ENCODE measurements at places on chromosomes 12 and 14. TPM values are rescaled to one million over a fixed set of nuclear protein-coding genes. Genes with fewer than 3 reads are reported as not detected.

TAS2R13 gene
- 7.4 TPM for total RNA-seq

TAC3 gene
- total RNA-seq, result not detected

TMTC1 gene
- 12.8 TPM for total RNA-seq

DNA sequence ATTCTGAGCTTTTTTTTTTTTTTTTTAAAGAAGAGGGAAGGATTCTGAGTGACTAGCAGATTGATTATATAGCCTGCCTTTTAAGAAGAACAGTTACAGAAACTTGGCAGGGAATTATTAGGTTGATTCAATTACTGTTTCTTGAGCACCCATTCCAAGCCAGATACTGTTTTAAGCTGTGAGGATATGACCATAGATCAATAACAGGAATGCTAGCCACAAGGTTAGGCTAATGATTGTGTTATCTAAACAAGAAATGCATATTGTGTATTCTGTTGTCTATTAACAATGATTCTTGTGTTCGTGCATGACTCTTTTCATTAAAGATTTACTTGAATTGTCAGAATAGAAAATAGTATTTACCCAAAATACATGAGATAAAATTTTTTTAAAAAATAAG, 67.1 kb downstream of the PRORP start:
- no peak for DNase-seq

DNA sequence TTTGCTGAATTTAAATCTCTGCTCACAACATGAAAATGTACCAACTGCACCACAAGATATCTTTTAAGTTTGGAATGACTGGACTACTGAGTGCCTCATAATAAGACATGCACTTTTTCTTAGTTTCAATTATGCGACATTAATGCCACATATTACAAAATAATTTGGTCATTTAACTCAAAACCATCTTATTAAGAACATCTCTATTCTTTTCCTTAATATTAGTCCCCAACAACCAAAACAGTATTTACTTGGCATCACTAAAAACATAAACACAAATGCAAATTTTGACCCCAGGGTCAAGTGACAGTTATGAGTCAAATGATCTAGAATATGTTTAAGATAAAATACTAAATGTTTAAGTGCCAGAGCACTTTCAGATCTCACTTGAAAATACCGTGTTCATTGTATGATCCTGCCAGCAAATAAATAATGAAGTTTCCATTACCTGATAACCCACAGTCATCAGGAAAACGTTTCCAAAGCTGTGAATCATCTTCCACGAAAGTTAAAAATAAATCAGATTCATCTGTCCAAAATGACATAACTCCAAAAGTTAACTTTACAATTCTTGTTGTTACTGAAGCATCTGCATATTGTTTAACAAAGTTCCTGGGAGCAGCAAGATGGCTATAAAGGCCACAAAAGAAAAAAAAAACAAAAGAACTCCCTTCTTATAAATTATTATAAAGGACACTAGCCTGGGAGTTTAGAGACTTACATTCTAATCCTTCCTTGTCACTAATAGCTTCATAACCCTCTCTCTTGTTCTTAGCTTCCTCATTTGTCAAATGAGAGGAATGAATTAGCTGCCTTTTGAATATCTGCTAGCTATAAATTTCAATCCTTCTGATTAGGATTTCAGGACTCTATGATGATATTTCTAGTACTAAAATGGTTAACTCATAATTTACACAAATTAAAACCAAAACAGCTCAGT, 30.5 kb upstream of the AP4S1 start:
- DNase-seq, result peak; percentile 68

LYZ gene
- not detected for total RNA-seq

KRT78 gene
- not detected for total RNA-seq

KRT6C gene
- total RNA-seq, result not detected

ETV6 gene
- 6.1 TPM for total RNA-seq

DNA sequence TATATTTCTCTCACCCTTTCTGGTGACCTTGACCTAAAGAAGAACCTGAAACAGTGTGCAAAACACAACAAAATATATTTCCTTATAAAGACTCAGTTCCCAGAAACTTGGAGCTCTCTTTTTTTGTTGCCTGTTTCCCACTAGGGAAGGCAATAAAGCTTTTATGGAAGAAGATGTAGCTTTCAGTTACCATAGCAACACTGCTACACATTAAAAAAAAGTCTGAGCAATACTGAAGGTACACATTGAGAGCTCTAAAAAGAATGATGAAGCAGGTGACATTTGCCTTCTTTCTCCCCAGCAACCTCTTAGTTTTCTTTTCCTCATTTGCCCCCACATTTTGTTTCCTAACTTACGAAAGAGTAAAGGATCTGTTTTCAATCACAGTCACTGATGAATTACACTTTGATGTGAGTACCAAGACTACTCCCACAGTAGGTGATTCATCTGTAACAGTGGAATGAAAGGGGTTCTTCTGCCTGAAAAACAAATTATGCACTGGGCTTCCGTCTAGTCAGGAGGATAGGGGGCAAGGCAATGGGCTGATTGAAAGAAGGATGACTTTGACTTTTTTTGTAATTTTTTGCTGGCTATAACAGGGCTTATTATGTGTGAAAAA, 1.1 kb upstream of the CATSPERB start:
- peak; percentile 43 for DNase-seq

REP15 gene
- 3.5 TPM for total RNA-seq

- no peak for DNase-seq
These were observed 8.0 kb downstream of the KMT2D start for GRCh38 chr12:49052451-49053208.

- DNase-seq, result no peak
These were observed 123.0 kb downstream of the GLT1D1 start for GRCh38 chr12:128976120-128976738.

DNA sequence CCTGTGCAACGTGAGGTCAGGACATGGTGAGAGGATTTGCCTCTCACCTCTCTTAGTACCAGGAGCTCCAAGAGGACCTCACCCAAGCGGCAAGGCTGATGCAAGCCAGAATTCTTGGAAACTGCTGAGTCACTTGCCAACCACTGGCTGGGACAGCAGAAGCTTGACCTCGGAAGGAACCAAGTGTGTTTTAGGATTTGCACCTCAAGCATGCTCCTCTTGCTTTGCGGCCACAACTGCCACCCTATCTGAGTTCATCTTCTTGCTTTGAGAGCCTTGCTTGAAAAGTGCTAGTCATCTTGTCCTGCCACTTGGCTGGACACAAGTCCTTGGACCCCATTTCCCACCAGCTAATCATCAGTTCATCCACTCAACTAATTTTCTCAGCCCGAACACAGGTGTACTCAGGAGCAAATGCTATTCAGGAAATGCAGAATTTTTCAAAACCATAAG, 195.8 kb downstream of the SLC25A21 start:
- peak; percentile 43 for DNase-seq

KCNMB4 gene
- 2.0 TPM for total RNA-seq

NRL gene
- 4.1 TPM for total RNA-seq

- peak; percentile 0 for DNase-seq
These were observed 3.2 kb downstream of the OR4K2 start for GRCh38 chr14:19878029-19878642.

DNA sequence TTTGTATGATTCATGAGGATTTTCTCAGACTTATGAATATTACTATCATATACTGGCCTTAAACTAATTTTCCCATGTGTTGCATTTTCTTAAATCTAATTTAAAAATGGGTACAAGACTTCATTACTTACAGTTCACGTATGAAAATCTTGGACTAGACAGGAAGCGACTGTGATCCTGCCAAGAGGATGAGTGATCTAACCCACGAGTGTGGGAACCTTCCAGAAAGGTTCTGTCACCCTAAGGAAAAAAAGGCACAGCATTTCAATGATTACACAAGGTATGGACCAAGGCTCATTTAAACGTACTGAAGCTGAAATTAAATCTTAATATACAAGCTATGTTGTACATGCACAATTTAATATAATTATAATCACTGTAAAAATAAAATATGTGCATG, 293.5 kb upstream of the DIO2 start:
- no peak for DNase-seq

DNA sequence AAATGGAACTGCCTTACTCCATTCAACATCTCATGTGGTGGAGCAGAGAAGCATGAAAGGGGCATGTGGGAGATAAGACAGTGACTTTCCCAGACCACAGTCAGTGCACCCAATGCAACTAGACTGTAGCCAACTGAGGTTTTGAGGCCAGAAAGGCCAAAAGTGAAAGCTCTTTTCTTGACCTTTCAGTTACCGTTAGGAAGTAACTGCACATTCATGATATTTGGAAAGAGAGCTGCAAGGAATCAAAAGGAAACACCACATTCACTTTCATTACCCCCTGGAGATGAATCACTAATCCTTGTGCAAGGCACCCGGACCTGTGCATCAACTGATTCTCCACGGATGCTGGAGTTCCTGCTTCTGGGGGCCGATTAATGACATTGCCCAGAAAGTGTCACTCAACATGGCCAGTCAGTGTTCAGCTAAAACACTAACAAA, 72.9 kb upstream of the ELK3 start:
- DNase-seq, result peak; percentile 38

GRCh38 chr12:5176036-5176435, 132.4 kb downstream of the KCNA5 start:
- DNase-seq, result no peak

DNA sequence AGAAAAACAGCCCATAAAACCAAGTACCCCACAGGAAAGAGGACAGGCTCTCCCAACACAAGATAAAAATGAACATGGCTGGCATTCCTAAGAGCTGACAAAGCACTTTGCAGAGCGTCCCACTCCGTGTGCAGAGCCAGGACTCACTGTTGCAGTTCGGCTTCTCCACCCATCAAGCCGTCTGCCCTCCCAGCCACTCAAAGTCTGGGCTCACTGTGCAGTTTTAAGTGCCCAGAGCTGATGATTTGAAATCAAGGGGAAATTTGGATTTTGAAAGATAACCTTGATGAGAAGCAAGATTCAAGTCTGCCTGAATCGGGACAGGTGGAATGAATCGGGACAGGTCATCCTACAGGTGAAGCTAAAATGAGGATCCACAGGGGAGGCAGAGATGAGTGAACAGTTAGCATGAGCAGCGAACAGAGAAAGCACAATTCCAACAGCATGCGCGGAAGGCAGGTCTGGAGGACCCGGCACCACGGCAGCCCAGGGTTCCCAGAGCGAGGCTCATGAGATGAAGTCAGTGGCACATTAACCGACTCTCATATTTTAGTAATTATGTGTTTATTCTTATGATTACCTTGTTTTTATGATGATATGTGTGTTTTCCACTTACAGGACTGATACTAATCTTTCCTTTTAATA, 39.8 kb upstream of the GPR68 start:
- peak; percentile 86 for DNase-seq

GRCh38 chr12:107349008-107349747, 255.8 kb upstream of the CRY1 start:
- DNase-seq, result peak; percentile 90

GRCh38 chr14:68768316-68768715, 24.6 kb downstream of the ZFP36L1 start:
- DNase-seq, result no peak

LRP1 gene
- total RNA-seq, result 381 TPM

- DNase-seq, result no peak
These were observed 9.3 kb downstream of the ST8SIA1 start for GRCh38 chr12:22325218-22325617.

RGS6 gene
- total RNA-seq, result not detected

DNA sequence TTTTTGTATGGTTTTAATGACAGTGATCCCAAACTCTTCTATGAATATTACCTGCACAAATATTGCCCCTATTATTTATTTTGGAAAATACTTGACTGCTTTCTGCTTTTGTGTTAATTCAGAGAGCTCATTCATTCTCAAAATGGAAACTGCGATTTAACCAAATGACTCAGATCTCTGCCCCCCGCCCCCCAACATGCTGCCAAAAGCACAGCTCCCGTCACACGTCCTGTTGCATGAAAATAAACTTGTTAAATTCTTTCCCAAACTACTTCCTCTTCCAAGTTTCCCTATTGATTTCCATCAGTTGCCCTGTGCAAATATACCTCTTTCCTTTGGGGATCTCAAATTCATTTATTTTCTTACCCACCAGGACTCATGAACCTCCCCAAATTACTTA, 18.0 kb upstream of the NRDE2 start:
- DNase-seq, result no peak

Measured in fibroblast of the aortic adventitia (primary cell).